ENCODE measurements at places on chromosomes 12 and 14.

GRCh38 chr14:94770815-94771157 lies 873 bp upstream of the GSC start:
- no peak for DNase-seq

GRCh38 chr14:21525962-21526671 lies at the start of gene SALL2:
Gene SALL2, minus strand, starts transcription at chr14:21526346. Its CDS starts 219 bp downstream, at chr14:21526127.
- DNase-seq, result peak; percentile 39

DNA sequence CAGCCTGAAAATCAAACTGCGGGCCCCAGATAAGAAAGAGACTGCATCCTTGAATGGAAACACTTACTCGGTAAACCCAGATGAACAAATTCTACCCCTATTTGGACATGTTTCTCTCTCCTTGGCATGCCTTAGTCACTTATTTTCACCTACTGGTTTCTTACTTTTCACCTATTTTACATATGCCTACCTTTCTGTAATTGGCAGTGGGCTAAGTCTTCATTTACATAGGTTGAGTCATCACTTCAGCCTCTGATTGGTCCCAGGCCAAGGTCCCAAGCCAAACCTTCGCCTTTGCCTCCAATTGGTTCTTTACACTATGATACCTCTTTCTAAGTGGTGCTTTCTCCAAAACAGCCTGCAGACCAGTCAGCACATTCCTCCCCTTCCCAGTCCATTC lies 111.3 kb downstream of the DYRK2 start:
- no peak for DNase-seq

DNA sequence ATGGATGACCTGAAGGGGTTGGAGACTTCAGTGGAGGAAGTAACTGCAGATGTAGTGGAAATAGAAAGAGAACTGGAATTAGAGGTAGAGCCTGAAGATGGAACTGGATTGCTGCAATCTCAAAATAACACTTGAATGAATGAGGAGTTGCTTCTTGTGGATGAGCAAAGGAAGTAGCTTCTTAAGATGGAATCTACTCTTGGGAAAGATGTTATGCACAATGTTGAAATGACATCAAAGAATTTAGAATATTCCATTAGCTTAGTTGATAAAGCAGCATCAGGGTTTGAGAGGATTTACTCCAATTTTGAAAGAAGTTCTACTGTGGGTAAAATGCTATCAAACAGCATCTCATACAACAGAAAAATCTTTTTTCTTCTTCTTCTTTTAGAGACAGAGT lies 186.4 kb upstream of the PRKD1 start:
- DNase-seq, result no peak

DNA sequence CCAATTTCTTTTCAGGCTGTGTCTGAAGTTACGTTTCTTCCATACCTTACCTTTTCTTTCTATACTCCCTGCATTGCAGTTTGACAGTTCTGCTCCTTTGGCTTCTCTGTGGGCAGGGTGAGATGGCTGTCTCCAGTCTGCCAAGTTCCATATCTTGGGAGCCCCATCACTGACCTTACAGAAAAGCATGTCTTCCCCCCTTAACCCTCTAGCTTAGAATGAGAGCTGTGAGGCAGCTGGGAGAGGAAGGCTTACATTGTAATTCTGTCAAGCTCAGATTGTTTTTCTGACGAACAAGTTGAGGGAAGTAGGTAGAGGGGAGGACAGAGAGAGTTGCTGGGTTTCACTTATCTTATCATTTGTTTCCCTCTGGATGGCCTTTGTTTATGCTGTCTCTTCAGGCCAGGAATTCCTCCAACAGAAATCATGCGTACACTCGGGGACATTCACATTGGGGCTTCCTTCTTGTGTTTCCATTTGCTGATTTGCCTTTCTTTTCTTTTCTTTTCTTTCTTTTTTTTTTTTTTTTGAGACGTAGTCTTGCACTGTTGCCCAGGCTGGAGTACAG lies 9.3 kb downstream of the DAAM1 start:
- no peak for DNase-seq

- DNase-seq, result no peak
These were observed 9.6 kb upstream of the TBX5 start for GRCh38 chr12:114415525-114415868.

DNA sequence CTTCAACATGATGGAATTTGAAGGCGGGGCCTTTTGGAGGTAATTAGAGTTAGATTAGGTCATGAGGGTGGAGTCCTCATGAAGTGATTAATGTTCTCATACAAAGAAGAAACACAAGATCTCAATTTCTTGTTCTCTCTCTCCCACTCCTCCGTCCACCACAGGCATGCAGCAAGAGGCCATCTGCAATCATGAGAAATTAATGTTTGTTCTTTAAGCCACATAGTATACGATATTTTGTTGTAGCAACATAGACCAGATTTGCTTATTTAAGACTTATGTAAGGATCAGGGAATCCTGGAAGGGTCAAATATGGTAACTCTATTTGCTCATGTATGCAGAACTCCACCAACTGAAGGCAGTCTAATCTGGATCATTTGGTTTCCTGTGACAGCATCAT lies 429.0 kb downstream of the LRIG3 start:
- peak; percentile 64 for DNase-seq

GRCh38 chr12:39095636-39096330 lies 190.4 kb upstream of the CPNE8 start:
- no peak for DNase-seq

DNA sequence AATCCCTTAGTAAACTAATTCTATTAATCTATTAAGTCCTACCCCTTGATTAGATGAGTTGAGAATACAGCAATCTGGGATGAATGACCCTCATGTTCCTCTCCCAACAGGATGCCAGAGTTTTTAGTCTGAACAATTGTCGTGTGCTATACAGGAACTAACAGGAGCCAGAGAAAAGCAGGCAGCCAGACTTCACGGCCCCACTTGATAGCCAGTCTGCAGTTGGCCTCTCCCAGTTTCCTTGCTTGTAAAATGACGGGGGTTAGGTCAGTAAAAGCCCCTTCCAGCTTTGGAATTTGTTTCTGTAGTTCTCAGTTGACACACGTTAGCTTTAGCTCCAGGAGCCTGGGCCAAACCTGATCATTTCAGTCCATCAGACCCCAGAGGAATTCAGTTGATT lies 266.8 kb upstream of the FKBP4 start:
- no peak for DNase-seq

DNA sequence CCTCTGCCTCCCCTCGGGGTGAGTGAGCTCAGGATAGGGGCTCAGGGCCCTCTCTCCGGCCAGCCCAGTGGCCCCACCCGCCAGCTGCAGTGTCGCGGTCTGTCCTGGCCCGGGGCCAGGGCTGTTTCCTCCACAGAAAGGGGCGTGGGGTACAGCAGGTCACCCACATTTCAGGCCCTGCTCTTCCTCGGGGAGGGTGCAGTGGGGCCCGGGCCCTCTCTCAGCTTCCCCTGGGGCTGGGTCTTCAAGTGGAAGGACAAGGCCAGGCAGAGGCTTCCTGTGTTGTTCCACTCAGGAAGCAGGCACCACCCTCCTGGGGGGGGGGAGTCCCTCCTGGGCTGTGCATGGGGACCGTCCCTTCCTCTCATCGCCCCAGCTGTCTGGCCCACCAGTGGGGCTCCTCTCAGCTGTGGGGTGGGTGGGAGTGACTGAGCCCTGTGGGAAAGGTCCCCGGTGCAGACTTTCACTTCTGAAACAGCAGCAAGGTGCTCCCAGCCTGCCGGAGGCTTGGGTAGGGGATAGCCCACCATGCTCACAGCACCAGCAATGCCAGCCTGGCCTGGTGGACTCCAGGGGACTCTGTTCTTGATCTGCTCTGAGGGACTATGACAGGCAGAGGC lies 3.7 kb downstream of the GPR132 start:
- no peak for DNase-seq

DNA sequence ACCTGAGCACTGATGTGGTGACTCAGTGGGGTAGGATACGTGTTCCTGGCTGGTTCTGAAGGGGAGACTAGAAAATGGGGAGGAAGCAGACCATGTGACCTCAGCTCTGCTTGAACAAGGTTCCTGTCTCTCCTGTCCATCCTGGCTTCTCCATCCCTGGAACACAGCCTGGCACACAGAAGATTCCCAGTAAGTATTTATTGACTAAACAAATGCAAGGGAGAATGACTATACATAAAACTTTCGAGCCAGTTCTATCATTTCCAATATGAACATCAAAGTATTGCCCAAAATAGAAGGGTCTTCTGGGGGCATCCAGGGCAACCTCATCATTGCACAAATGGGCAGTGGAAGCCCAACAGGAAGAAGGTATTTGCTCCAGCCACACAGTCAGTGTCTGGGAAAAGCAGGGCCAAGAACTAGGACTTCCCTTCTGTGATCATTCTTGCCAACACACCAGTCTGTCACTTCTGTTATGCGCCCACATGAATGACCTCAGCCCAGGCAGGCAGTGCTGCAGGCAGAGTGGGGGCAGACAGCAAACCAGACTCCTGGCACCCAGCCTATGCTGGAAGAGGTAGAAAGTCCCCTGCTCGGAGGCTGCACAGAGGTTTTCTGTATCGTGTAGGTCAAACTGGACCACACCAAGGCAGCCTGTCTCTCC lies 5.6 kb upstream of the SERPINA9 start:
- DNase-seq, result no peak

DNA sequence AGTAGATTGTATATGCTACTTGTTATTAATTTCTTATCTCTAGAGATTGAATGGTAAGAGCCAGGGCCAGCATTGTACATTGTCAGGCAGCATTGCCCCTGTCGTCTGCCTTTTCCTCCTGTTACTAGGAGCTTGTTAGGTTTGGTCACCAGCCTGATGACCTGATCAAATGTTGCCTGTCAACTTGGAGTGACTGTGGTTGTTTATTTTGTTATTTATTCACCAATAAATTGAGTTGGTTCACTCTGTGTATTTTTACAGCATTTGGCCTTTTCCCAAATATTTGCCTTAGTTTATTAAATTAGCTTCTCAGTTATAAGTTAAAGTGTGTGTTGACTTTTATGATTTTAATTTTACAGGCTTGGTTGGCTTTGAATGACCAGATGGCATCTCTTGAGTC lies 88.4 kb downstream of the PRKCH start:
- DNase-seq, result no peak

- no peak for DNase-seq
These were observed 15.0 kb upstream of the OAS2 start for GRCh38 chr12:112963227-112963861.

DNA sequence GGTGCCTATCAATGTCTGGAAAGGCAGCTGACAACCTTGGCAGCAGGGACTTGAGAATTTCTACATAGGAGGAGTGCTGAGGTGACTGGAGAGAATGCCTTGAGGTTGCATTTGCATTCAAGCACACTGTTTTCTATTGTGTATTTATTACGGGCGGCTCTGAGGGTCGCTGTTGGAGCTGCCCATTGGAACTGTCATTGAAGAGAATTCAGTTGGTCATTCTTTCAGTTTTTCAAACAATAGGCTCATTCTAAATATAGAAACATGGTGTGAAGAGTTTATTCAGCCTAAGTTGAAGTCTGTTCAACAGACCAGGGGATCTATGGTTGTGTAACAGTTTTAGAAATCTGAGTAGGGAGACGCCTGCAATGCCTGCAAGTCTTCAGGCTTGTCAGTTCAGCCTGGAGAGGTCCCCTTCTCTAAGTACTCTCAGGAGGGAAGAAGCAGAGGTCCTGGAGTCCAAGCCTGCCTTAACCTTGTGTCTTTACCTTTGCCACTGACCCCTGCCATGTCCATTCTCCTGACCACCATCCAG lies 9.8 kb upstream of the ABHD12B start:
- no peak for DNase-seq

- no peak for DNase-seq
These were observed 12.8 kb downstream of the DIP2B start for GRCh38 chr12:50517421-50518048.

DNA sequence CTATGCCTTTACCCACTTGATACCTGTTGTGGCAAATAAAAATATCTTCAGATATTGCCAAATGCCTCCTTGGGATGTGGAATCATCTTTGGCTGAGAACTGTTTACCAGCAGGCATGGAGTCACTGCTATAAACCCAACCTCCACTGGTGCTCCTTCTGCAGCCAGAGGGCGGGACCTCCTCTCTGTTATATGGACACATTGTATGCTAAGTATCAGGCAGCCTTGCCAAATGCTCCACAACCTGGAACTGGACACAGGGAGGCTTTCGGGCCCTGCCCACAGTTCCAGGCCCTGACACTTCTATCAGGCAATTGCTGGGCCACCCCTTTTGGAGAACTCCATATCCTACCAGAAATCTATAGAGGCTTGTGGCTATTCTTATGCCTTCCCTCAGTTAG lies 201.0 kb downstream of the TMX1 start:
- DNase-seq, result no peak

DNA sequence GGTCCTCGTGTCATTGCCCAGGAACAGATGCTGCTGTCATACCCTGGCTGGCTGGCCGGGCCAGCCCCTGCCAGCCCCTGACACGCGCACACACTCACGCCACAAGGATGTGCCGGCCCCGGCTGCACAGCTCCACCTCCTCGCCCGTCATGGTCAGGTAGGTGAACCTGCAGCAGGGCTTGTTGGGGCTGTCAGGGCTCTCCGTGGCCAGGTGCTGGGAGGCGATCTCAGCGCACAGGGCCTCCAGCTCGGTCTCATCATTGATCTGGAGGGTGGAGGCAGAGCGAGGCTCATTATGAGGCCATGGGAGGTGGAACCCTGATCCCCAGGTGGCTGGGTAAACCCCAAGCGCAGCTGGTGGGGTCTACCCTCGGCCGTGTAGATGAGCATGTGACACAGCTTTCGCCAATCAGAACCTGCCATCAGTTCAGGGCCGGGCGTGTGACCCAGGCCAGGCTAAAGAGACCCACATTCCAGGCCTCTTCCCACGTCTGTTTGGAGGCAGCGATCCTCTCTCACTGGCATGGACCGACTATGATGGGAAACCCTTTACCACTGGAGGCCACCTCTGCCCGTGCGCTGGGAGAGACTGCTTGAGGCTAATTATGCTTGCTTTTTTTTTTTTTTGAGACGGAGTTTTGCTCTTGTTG lies 38.8 kb downstream of the TRAFD1 start:
- no peak for DNase-seq

- no peak for DNase-seq
These were observed 268.3 kb downstream of the TMTC2 start for GRCh38 chr12:82955043-82955442.

GRCh38 chr14:90828642-90829487 lies 12.6 kb upstream of the TTC7B start:
- DNase-seq, result no peak

Measured in fibroblast of skin of left quadriceps (primary cell).